ELF-1 (cell line): ENCODE measurements at places on chromosomes 11 and 22.

GRCh38 chr11:76653674-76654284 is 16.8 kb downstream of the LRRC32 start:
- no peak for DNase-seq

- DNase-seq = no peak
These were observed 27.9 kb downstream of the CPT1A start for GRCh38 chr11:68813773-68814172.

DNA sequence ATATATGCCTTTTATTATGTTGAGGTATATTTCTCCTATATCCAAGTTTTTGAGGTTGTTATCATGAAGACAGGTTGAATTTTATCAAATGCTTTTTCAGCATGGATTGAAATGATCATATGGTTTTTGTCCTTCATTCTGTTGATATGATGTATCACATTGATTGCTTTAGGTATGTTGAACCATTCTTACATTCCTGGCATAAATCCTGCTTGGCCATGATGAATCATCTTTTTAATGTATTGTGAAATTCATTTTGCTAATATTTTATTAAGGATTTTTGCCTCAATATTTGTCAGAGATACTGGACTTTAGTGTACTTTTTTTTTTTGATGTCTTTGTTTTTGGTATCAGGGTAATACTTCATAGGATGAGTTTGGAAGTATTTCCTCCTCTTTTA is 283.8 kb upstream of the C11orf87 start:
- DNase-seq = no peak

DNA sequence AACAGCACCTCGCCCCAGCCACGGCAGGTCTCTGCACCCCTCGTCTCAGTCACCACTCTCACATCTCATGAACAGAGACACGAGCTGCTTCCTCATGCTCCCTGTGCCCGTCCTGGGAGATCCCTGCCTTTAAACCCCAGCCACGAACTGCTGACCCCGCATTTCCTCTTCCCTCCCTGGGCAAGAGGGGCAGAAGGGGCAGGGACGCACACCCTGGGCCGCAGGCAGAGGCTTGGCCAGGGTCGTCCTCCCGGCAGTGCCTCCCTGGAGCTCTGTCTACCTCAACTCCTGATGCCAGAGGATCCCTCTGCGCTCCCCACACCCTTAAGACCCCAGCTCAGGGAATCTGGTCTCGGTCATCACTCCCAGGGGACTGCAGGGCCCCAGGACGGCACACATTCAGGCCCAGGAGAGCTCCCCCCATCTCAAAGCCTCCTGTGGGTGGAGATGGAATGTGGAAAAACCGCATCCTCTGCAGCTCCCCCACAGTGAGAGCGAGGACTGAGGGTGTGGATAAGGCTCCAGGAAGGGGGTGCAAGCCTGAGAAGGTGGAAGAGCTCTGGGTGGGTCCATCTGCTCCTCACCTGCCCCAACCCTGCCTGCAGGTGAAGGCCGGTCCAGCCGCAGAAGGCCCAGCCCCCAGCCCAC is 1.2 kb downstream of the BID start:
- no peak for DNase-seq

DNA sequence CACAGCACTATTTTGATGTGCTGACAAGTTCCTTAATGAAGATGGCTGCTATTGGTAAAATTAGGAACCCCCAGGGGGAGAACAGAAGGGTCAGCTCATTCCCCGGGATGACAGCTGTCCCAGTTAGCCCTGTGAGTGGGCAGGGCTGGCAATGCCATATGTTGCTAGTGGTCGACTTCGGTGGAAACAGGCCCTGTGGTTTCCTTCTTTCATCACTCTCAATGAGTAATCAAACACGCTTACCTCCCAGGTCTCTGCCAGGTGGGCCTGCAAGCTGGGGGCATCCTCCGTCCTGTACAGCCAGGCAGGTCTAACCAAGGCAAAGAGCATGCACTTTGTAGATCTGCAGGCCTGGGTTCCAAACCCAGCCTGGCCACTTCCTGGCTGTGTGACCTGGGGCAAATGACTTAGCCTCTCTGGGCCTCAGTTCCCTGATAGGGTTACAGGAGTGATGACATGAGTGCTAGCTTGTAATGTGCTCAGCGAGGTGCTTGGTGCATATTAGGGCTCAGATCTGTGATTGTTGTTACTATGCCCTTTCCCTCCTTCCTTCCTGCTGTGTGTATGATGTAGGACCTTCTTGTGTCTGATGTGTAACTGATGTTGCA is 85.2 kb downstream of the TSPAN18 start:
- DNase-seq = no peak
